NCI-H1930 (cell line): ENCODE measurements at places on chromosomes 1 and 21.

DNA sequence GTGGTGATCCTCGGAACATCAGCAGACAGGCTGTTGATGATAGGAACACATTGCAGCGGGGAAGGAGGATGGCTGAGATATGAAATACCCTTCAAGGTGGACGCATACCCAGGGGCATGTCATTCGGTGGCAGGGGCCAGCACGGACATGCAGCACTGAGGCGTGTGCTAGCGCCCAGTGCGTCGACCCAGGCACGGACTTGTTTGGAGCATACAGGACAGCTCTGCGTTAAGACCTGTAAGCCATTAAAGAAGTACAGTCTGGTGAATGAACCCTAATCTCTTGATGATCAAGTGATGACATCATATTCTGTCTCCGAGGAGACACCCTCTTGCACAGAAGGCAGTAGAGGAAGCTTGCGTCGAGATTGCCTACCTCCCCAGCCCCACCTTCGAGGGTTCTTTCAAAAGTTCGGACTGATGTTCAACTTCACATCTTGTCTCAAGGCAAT, 63.6 kb upstream of the KIF26B start:
- DNase-seq = no peak

DNA sequence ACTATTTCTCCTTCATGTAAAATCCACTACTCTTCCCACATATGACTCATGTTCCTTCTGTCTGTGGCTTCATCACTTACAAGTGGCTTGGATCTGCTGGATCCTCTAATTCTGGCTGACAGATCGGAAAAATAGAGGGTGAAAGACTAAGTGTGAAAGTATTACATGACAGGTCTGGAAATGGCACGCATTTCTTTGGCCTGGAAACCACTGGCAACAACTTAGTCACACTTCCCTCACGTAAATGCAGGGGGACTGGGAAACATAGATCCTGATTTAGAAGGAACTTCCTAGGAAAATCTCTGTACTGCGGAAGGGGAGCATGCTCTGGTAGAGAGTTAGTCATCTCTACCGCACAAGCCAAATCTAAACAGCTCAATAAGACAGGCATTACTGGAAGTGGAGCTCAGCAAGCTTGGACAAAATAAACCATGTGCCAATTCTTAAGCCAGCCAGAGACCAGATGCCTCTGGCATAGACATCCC, 305.4 kb upstream of the PTBP2 start:
- DNase-seq = no peak

- no peak for DNase-seq
Observed at GRCh38 chr1:207002724-207003146, 29.8 kb downstream of the C1orf116 start.

GRCh38 chr1:92310185-92310597, 11.3 kb downstream of the RPAP2 start:
- peak; percentile 3 for DNase-seq

DNA sequence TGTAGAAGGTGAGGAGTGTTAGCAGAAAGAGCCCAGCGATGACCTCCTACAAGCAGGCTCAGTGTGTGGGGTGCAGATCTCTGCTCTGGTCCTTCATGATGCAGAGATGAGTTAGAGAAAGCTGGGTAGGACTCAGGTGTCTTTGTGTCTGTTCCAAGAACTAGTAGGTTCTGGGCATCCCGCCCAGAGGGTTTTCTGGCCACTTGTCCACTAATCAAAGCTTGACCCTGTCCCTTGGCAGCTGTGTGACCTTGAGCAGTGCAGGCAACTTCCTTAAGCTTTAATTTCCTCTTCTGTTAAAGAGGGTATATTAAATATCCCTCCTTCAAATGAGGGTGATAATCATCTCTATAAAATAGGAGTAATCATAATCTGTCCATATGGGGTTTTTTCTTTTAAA, 54.7 kb upstream of the WNT4 start:
- no peak for DNase-seq

DNA sequence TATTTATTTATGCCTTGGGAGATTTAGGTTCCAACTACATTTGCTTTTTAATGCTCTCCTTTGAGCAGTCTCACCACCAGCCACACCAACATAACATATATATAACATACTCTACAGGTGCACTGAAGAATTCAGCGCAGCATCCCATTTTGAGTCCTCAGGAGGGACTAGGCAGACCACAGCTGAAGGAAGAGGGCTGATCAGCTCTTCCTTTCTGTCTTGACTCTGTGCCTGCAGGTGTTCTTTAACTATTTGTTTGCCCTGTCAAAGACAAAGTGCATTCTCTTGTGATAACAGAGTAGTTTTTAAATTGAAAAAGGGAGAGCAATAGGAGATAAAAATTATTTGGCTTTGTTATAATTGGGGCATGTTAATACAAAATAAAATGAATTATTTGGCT, 17.0 kb downstream of the HIPK1 start:
- DNase-seq = no peak

DNA sequence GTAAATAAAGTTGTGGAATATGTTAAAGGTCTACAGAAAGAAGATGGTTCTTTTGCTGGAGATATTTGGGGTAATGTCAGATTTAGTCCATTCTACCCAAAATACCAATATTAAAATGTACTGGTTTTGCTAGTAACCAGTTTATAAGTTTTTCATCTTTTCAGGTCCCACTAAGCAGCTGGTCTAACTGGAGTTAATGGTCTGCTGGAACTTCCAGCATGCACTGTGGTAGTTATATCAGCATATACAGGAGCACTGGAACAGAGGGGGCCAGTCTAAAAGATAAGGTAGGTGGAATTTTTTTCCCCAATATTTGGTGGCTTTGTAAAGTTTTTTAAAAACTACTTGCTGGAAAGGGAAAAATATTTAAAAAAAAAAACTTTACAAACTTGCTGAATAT, 3.9 kb downstream of the RABGGTB start:
- DNase-seq = no peak

GRCh38 chr1:246678816-246679793, 45.1 kb upstream of the SCCPDH start:
- no peak for DNase-seq
